ENCODE measurements at places on chromosomes 1 and 21. TPM values are rescaled to one million over a fixed set of nuclear protein-coding genes. Genes with fewer than 3 reads are reported as not detected.

DNA sequence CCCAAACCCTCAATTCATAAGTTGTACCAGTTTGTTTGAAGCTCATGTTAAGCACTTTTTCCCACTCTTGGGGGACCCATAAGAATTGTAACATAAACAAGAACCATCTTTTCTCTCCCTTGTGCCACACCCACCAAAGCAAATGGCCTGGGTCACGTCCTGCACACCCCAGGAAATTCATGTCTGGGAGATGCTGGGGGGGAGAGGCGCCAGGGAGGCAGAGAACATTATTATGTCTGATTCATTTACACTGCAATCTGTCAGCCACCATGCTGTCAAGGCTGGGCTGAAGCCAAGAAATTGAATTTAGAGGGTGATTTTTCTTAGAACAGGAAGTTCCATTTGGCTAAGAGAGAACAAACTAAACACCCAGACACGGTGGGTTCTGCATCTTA, 37.2 kb upstream of the IPO9 start:
- ATAC-seq: no peak

- ATAC-seq: no peak
Measured at GRCh38 chr1:83769594-83770318, 229.2 kb downstream of the TTLL7 start.

GRCh38 chr1:33792651-33793050, 71.2 kb upstream of the HMGB4 start:
- no peak for ATAC-seq

GRCh38 chr1:93394514-93394913, 48.8 kb downstream of the DR1 start:
- ATAC-seq: no peak

- peak; percentile 48 for ATAC-seq
Measured at GRCh38 chr1:209989525-209989924, 51.5 kb downstream of the SYT14 start.

GRCh38 chr1:231855926-231856325, 229.3 kb downstream of the DISC1 start:
- no peak for ATAC-seq

- ATAC-seq: no peak
Measured at GRCh38 chr1:199774433-199775089, 252.9 kb upstream of the NR5A2 start.

DNA sequence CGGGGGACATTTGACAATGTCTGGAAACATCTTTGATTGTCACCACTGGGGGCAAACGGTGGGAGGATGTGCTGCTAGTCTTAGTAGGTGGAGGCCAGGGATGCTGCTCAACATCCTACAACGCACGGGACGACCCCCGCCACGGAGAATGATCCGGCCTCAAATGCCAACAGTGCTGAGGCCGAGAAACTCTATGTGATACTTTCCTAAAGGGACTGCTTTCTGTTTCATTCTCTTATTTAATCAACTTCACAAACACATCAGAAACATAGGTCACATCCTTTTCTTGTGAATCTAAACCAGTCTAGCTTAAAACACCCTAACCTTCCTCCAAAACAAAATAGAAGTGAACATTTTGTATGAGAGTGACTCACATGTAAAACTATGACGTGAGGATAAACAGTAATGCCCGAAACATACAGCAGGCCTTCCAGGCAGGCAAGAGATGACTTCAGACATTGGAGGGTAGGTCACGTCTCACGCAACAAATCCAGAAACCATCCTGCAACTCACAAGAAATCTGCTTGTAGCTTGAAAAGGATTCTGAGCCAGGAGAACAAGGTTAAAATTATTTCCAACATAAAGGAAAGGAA, 37.2 kb upstream of the ETS2 start:
- ATAC-seq: peak; percentile 45

DNA sequence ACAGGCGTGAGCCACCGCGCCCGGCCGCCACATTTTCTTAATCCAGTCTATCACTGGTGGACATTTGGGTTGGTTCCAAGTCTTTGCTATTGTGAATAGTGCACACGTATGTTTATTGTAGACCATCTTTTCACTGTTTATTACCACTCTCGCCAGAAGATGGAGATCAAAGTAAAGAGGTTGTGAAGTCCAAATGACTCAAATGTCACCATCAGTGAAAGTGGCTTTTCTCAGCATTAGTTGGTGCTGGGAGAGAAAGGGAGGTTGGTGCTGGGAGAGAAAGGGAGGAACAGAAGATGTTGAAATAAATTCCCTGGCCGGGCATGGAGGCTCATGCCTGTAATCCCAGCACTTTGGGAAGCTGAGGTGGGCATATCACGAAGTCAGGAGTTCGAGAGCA, 10.4 kb upstream of the UHMK1 start:
- ATAC-seq: no peak

- ATAC-seq: peak; percentile 94
Measured at GRCh38 chr1:17460219-17460618, 20.7 kb upstream of the RCC2 start.

DNA sequence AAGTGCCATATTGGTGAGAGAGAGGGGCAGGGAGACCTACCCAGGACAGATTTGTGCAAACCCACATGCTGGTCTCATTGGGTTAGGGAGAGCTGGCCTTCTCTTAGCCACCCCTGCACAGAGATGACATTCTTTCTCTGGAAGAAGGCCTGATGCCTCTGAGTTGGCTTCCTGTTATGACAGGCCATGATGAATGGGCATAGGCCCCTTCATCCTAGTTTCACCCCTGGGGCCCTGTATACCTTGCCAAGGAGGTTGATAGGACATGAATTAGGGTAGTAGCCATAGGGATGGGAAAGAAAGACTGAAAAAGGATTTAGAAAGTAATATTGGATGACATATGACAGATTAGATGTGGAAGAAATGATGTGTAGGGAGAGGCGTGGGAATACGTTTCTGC, 46.6 kb downstream of the TENT5C start:
- ATAC-seq: no peak

- ATAC-seq: peak; percentile 14
Measured at GRCh38 chr1:31985430-31985829, 28.2 kb upstream of the KHDRBS1 start.

- ATAC-seq: no peak
Measured at GRCh38 chr1:213982672-213983492, 4.9 kb upstream of the PROX1 start.

DNA sequence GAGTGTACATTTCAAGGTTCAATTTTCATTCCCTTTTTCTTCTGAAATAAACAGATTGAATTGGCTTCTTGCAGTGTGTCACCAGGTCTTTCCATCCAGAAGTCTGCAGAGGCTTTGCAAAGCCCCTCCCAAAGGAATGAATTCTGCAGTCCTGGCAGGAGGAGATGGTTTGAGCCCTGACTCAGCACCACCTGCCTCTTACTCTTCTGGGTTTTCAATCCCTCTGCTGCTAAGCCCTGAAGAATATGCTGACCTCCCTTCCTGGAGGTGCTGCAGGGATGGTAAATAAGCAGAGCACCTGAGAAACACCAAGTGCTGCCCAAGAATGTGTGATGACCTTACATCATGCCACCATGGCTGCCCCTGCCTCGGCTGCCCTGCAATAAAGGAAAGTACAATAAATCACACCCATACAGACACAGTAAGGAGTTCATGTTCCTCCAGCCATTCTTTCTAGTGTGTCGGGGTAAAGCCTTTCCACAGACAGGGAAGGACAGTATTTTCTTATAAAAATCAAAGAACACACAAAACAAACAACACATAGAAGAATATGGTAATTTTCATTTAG, 209.2 kb downstream of the ZNF326 start:
- ATAC-seq: no peak

Gene KIAA0040
- 6.3 TPM for total RNA-seq

Gene HAO2
- total RNA-seq: not detected

Gene FOXO6
- not detected for total RNA-seq
